Upper lobe of left lung (tissue), 6 donors: ENCODE measurements at places on chromosomes 13 and 19. TPM values are rescaled to one million over a fixed set of nuclear protein-coding genes. Genes with fewer than 3 reads are reported as not detected.

GRCh38 chr19:14089412-14089661 is 1.2 kb downstream of the SAMD1 start:
- DNase-seq, result no peak

- no peak for DNase-seq
Observed at GRCh38 chr19:18453269-18454024, 15.5 kb upstream of the ISYNA1 start.

DNA sequence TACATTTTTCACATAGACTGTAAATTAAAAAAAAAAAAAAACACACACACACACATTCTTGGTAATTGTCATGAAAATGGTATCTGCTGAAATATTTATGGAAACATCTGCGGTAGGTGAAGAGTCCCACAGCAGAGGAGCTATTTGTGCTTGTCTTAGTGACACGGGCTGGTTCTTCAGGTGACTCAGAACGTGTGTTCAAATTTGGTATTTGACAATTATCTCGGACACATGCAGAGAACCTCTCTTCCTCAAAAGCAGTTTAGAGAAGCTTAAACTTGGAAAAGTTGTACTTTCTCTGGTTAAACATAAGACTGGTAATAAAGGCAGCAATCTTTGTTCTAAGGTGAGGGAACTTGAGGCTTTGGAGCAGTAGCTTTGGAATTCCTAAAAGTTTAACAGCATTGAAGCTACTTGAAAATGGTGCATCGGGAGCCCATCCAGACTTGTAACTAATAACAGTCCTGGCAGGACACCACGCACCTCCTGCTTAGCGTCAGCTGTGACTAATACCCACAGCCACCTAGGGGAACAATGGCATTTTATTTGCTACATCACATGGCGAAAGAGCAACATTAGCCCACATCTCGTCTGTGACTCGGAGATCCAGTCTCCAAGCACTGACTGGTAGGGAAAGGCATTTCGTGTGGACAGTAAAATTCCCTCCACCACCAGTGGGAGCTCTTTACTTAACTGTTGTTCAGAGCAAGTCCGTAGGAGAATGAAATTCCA is 1505.1 kb upstream of the SLC10A2 start:
- peak; percentile 42 for DNase-seq

- DNase-seq, result no peak
Observed at GRCh38 chr13:85935868-85936467, 136.7 kb upstream of the SLITRK6 start.

The WDR88 gene
- total RNA-seq, result not detected
